Ascending aorta (tissue), 2 donors: ENCODE measurements at places on chromosomes 6 and 20.

DNA sequence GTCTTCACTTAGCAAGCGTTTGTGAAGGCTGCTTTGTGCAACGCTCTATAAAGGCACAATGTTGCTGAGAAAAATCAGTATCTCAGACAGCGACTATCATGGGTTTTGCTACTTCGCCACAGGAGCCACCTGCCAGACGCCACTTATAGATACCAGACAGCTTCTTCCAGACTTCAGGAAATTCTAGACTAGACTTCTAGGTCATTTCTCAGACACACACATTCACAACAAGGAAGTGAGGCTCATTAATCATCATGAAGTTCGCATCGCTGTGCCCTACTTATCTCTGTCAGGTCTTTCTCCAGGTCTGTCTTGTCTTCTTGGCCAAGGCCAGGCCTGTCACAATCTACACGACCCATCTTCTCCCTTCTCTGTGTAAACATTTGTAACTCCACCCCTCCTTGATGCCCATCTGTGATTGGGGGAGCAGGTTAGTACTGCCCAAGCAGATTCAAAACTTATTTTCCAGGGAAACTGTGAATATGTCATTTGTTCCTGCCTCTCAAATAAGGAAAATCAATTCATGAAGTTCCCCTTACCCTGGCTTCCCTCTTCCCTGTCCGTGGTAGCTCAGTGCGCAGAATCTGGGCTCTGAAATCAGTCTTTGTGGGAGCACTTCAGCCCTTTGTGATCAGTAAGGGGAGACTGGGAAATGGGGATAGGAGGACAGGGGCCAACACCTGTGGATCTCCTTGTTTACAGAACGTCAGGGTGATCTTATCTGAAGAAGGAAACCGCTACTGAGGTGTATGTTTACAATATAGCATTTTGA, 115.5 kb downstream of the TNFAIP3 start:
- DNase-seq: no peak
- H3K36me3 ChIP-seq: no peaks in the 10 kb centered on the region
- H3K27ac ChIP-seq: no peak overlapping the region
- H3K4me1 ChIP-seq: no peaks in the 10 kb centered on the region
- H3K4me3 ChIP-seq: no peak overlapping the region

- DNase-seq: no peak
- H3K27me3 ChIP-seq: no peaks in the 10 kb centered on the region
- H3K27ac ChIP-seq: no peak overlapping the region
- peaks cover 23% of the 10 kb centered on the region for H3K36me3 ChIP-seq
These were observed 19.9 kb downstream of the KCNS1 start for GRCh38 chr20:45080867-45081624.

- no peak overlapping the region for H3K4me3 ChIP-seq
- H3K4me1 ChIP-seq: no peaks in the 10 kb centered on the region
- H3K36me3 ChIP-seq: no peaks in the 10 kb centered on the region
- DNase-seq: no peak
- H3K27ac ChIP-seq: no peak overlapping the region
- H3K27me3 ChIP-seq: no peaks in the 10 kb centered on the region
These were observed 112.6 kb upstream of the AFDN start for GRCh38 chr6:167714152-167714551.

- no peak overlapping the region for H3K27ac ChIP-seq
- H3K27me3 ChIP-seq: no peaks in the 10 kb centered on the region
- no peak overlapping the region for H3K4me3 ChIP-seq
These were observed 383.8 kb downstream of the TFAP2A start for GRCh38 chr6:10030942-10031537.

GRCh38 chr20:6831461-6831860, 64.0 kb downstream of the BMP2 start:
- H3K4me1 ChIP-seq: no peaks in the 10 kb centered on the region
- H3K27ac ChIP-seq: no peak overlapping the region
- DNase-seq: no peak

DNA sequence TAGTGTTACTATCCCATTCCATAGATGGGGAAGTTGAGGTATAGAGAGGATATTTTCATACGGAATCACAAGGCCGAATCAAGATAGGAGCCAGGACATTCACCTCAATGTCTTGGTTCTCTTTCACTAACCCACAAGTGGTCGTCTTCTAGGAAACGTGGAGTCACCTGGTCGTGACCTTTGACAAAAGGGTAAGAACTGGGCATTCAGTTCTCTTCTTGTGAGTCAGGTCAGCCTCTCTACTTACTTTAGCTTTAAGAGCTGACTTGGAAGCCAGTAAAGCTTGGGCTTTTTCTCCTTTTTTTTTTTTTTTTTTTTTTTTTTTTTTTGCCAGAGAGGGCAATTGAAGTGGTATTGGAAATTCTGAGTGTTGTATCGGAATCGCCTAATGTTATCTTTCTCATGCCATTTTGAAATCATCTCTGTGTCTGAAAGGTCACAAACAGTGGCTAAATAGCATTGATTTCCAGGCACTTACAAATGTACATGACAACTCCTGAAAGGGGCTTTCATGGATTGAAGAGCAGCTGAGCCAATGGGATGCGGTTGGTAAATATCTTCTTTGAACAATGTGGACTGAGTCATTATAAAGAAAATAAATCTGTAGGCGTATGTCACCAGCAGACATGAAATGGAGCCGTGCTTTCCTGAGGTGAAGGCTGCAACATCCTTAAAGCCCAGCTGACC, 356.9 kb downstream of the KIF16B start:
- H3K4me3 ChIP-seq: no peak overlapping the region
- no peak for DNase-seq
- H3K36me3 ChIP-seq: no peaks in the 10 kb centered on the region
- H3K27me3 ChIP-seq: no peaks in the 10 kb centered on the region
- no peak overlapping the region for H3K27ac ChIP-seq

GRCh38 chr6:16302721-16303552, 64.5 kb downstream of the GMPR start:
- H3K4me1 ChIP-seq: no peaks in the 10 kb centered on the region
- no peak overlapping the region for H3K27ac ChIP-seq
- peaks cover 14% of the 10 kb centered on the region for H3K36me3 ChIP-seq
- H3K27me3 ChIP-seq: no peaks in the 10 kb centered on the region
- no peak overlapping the region for H3K4me3 ChIP-seq
